ENCODE measurements at places on chromosomes 5 and 9.

DNA sequence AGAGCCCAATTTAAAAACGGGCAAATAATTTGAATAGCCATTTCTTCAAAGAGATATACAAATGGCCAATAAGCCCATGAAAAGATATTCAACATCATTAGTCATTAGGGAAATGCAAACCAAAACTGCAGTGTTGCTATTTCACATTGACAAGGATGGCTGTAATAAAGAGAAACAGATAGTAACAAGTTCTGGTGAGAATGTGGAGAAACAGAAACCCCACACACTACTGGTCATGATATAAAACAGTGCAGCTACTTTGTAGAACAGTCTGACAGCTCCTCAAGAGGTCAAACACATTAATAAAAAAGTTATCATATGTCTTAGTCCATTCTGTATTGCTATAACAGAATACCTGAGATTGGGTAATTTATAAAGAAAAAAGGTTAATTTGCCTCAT is 237.0 kb upstream of the GRAMD2B start:
- no peak for DNase-seq

- DNase-seq: no peak
These were observed 321.3 kb downstream of the MARCHF11 start for GRCh38 chr5:15858326-15858725.

DNA sequence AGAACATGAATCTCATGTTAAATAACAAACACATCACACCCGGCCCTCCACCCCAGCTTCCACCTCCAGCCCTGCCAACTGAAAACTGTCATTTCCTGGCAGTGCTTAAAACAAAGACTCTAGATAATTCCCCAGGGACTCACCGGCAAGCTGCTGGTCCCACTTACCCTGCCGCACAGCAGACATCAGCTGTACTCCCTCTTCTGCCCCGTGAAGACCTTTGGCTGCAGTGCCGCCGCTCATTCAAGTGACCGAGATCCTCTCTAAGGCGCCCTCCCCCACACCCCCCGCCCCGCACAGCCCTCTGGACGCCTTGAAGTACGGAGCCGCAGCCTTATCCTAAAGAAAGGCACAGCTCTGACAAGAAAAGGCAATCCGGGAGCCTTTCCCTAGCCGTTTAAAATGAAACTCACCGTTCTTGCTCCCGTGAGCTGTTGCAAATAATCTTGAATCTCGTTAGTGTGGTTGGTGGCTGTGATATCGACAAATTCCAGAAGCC is 434 bp downstream of the GLRX start:
- no peak for DNase-seq

GRCh38 chr5:131977212-131977604 is 31.7 kb upstream of the MEIKIN start:
- no peak for DNase-seq

DNA sequence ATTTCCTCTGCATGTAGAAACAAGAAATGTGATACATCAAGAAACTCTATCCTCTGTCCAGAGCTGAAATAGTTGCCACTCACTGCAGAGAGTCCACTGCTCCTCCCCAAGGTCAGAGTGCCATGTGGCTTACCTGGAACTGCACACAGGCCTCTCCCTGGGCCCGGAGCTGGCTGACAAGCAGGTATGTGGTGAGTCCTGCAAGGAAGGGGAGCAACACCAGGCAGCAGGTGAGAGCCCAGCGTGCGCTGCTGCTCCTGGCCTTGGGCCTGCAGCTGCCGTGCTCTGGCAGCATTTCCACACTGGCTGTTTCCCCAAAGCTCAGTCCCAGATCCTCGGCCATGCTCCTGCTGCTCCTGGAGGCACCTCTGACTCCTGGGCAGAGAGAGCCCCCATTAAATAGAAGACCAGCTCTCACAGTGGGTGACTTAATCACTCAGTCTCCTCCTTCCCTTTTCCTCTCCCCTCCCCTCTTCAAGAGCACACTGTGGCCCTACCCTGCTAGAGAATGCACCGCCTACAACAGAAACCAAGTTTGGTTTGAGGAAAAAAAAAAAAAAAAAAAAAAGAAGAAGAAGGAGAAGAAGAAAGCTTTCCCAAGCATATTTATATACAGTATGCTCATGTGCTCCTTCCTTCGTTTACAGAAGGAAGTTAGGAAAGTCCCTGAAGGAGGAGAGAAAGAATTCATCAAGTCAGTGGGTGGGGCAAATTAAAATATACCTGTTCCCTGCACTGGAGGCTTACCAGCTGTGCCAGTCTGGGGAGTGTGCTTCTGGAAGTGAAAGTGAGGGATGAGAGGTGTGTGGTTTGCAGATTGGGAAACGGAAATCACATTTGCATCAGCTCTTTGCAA is at the start of gene TNFSF15:
TNFSF15 (minus strand) TSS at position 370 of the 856 bp plus-strand sequence; CDS start at position 343, 27 bp downstream.
- DNase-seq: no peak

DNA sequence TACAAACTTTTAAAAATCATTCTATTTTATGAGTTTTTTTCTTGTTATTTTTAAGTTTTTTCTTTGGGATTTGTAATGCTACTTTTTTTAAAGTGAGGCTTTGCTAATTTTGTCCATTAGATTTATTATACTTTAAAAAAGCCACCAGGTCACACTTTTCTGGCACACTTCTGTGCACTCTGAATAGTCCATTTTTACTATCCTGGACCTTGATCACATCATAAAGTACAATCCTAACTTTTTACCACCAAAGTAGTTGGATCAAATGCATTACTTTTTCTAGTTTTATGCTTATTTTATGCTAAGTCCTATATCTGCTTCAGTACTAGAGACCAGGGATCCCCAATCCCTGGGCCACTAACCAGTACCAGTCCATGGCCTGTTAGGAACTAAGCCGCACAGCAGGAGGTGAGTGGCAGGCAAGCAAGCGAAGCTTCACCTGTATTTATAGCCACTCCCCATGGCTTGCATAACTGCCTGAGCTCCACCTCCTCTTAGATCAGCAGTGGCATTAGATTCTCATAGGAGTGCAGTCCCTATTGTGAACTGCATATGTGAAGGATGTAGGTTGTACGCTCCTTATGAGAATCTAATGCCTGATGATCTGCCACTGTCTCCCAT is 16.0 kb downstream of the FRRS1L start:
- DNase-seq: no peak

DNA sequence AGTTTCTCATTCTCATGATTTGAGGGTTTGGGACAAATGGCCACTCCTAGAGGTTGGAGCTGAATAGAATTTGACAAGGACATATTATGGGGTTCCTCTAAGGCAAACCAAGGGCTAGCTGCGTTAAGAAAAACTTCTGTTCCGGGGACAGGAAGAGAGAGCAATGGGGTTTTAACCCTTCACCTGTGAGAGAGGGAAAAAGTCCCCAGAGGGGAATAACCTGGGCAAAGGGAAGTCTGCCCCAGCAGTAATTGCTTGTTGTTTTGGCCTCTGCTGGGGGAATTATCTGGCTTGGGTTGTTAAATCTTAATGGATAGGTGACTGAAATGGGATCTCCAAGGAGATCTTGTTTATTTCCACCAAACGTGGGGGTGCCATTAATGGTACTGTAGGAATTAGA is 110.1 kb upstream of the MOCS2 start:
- no peak for DNase-seq

- DNase-seq: no peak
These were observed 289.2 kb upstream of the DMRT1 start for GRCh38 chr9:551986-552929.

GRCh38 chr5:31343946-31344345 is 150.5 kb downstream of the CDH6 start:
- no peak for DNase-seq

- DNase-seq: no peak
These were observed 37.2 kb downstream of the CENPK start for GRCh38 chr5:65525726-65526125.

DNA sequence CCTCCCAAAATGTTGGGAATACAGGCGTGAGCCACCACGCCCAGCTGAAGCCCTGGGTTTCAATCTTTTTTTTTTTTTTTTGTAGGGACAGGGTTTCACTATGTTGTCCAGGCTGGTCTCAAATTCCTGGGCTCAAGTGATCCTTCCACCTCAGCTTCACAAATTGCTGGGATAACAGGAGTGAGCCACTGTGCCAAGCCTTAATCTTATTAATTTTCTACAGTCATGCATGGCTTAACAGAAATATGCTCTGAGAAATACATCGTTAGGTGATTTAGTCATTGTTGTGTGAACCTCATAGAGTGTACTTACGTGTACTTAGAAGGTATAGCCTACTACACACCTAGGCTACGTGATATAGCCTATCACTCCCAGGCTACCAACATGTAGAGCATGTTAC is 31.0 kb downstream of the GLDC start:
- no peak for DNase-seq

GRCh38 chr5:122965111-122965510 is 71.4 kb downstream of the PPIC start:
- DNase-seq: no peak

DNA sequence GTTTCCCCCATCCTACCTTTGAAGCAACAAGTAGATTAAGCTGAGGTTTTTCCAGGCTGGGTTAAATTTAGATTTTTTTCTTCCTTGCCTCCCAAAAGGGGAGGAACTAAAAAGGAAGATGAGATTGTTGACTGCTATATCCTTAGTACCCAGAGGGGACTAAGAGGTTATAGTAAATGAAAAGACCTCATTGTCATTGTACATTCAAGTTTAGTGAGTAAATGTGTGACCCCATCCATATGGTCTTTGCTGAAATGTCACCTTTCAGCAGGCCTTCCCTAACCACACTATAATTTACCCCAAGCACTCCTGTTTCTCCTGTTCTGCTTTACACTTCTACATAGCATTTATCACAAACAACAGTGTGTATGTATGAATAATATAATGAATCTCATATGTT is 35.8 kb upstream of the CHD1 start:
- DNase-seq: no peak

- no peak for DNase-seq
These were observed 264.7 kb upstream of the NR4A3 start for GRCh38 chr9:99556998-99557397.

GRCh38 chr5:110956913-110957813 is 114.3 kb upstream of the TSLP start:
- no peak for DNase-seq

DNA sequence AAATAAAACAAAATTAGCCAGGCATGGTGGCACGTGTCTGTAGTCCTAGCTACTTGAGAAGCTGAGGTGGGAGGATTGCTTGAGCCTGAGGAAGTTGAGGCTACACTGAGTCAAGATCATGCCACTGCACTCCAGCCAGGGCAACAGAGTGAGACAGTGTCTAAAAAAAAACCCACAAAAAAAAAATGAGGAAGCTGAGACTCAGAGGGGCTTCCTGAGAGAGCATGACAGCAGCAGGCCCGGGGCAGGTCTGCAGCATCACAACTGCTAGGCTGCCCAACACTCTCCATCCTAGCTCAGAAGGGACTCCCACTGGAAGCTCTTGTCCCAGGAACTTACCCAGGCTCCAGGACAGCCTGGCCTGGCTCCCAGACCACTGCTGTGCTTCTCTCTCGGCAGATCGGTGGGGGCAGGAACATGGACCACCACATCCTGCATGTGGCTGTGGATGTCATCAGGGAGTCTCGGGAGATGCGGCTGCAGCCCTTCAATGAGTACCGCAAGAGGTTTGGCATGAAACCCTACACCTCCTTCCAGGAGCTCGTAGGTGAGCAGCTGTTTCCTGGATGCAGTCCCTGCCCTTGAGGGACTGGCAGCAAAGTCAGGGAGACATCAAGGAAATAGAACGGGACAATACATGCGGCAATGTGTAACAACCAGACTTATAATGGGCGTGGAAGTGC is 19.1 kb downstream of the PTGS1 start:
- DNase-seq: no peak

DNA sequence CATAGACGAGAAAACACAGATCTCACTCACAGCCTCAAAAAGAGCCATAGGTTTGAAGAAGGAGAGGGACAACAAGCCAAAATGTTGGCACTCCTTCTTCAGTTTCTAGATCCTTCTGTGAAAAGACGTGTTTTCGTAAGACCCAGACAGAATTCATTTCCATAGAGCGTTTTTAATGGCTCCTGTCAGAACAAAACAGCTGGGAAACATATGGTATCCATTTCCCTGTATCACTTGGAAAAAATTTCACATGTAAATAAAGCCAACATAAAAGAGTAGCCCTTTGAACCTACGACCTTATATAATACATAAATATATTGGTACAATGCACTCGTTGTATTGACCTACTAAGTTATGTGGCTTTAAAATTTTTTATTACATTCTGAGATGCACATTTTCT is 108.1 kb downstream of the SNCAIP start:
- DNase-seq: no peak

GRCh38 chr5:143393524-143393923 is 10.0 kb downstream of the NR3C1 start:
- no peak for DNase-seq

GRCh38 chr9:137429546-137429890 is 6.3 kb downstream of the NOXA1 start:
- no peak for DNase-seq

DNA sequence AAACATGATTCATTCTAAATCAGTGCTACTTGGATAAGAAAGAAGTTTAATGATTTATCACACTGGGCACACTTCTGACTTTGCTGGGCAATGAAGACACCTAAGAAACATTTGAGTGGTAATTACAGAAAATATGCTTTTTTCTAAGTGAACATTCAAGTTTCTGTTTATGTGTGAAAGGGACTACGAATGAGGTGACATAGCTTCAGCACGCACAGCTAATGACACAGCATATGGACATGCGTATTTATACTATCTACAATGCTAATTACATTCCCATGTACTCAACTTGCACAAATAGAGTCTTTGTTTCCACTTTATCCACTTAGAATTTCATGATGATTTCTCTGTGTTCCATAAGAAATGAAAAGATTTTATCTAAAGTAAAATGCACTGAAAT is 40.6 kb downstream of the FREM1 start:
- DNase-seq: no peak

- DNase-seq: no peak
These were observed 411.1 kb upstream of the GRIA1 start for GRCh38 chr5:153079396-153079795.

DNA sequence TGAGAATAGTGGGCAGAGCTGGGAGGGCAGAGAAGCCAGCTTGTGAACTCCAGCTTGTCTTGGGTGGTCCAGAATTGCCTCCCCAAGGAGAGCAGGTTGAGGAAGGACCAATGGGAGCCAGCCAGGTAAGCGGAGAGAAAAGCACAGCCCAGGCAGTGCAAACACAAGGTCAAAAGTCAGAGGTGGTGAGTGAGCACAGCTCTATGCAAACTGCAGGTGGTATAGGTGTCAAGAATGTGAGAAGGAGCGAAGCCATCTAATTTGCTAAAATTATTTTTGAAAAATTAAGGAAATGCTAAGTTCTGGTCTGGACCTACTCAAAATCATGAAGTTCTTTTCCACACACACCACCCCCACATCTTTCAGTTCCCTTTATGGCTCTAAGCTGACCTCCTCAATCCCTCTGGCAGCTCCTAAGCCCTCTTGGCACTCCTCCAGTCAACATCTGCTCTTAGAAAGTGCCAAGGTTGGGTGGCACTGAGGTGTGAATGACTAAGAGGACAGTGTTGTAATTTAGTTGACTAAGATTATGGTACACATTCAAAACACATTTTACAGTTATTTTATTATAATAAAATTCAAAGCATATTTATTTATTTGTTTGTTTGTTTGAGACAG is 6.6 kb upstream of the OTULINL start:
- no peak for DNase-seq

Data from stimulated activated CD4-positive, alpha-beta T cell treated with anti-CD3 and anti-CD28 coated beads, TNF-alpha, amount 100 ng/mL, for 24 hours (primary cell).